ENCODE measurements at places on chromosomes 11 and 22.

DNA sequence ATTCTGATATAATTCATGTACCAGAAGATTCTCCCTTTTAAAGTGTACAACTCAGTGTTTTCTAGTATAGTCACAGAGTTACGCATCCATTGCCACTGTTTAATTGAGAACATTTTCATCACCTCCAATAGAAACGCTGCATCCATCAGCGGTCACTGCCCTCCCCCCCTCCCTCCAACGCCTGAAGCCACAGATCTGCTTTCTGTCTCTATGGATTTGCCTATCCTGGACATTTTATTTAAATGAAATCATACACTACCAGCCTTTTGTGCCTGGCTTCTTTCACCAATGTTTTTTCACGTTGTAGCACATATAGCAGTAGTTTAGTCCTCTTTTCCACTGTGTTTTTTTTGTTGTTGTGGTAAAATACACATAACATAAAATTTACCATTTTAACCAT is 22.8 kb downstream of the TCP11L1 start:
- no peak for DNase-seq

GRCh38 chr22:20964090-20964798 is 2.8 kb upstream of the AIFM3 start:
- no peak for DNase-seq

- DNase-seq: no peak
These were observed 311.4 kb downstream of the DYNC2H1 start for GRCh38 chr11:103420593-103420992.

GRCh38 chr22:26302726-26303125 is 126.3 kb upstream of the ASPHD2 start:
- no peak for DNase-seq

- peak; percentile 69 for DNase-seq
These were observed 15.1 kb downstream of the TBC1D22A start for GRCh38 chr22:46777609-46777970.

DNA sequence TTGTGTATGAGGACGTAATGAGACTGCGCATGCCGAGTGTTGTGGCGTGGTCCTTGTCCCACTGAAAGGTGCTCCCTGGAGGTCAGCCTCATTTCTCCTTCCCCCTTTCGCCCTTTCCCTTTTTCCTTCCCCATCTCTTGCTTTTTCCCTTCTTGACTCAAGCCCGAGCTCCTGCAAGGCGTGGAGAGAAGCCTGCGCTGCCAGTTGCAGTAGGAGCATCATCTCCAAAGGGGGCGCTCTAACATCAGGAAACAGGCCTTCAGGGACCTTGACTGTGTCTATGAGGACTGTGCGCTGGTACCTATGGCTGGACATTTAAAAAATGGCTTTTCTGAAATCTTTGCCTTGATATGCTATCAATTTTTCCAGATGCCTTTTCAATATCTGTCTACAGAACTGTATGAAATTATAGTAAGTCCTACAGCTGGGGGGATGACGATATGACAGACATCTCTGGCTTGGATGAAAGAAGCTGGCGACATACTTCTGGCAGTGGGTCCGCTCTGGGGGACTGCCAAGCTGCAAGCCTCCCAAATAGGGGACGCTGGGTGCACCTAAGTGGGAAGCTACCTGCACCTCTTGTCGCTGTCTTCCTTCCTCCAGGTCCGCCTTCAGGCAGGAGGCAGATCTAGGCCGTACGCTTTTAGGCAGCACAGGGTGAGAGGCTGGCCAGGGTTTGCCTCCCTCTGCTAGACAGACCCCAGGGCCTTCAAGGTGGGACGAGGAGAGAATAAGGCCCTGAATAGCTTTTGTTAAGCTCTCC is 96.5 kb downstream of the NXPE2 start:
- DNase-seq: no peak

DNA sequence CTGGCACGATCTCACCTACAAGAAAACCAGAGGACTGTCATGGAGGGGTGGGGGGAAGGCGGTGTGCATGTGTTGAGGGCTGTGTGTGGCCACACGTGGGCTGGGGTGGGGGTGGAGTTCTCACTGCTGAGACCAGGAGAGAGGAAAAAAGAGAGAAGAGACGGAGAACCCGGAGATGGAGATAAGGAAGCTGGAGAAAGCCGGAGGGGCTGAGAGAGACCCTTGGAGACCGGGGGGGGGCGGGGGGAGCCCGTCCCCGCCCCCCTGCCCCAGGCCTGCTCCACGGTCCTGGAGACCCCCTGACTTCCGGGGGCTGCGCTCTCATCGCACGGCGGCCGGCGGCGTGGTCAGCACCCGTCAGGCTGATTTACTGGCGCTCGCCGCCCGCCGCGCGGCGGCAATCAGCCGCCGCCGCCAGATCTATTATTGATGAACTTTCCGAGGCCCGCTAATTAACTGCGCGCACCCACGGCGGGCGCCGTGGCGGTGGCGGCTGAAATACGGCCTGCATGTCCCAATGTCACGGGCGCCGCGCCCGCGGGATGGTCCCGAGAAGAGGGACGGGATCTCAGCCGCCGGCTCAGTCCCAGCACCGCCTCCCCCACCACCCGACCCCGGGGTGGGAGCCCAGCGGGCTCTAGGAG is 187.4 kb downstream of the MN1 start:
- no peak for DNase-seq

DNA sequence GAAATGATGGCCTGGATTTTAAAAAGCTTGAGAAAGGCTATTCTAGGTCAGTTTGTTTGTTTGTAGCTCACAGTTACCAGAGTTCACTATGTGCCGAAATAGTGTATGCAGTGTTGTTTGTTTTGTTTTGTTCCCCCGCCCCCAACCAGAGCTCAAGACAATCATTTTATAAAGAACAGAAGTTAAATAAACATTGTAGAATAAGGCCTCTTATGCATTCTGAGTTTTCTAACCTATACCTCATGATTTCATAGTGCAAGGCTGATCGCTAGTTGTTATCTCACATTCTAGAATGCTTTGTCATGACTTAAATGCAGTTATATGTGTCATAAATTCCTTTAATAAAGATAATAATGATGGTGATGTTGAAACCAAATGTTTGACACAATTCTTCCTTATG is 7.8 kb downstream of the KCNA4 start:
- DNase-seq: no peak

DNA sequence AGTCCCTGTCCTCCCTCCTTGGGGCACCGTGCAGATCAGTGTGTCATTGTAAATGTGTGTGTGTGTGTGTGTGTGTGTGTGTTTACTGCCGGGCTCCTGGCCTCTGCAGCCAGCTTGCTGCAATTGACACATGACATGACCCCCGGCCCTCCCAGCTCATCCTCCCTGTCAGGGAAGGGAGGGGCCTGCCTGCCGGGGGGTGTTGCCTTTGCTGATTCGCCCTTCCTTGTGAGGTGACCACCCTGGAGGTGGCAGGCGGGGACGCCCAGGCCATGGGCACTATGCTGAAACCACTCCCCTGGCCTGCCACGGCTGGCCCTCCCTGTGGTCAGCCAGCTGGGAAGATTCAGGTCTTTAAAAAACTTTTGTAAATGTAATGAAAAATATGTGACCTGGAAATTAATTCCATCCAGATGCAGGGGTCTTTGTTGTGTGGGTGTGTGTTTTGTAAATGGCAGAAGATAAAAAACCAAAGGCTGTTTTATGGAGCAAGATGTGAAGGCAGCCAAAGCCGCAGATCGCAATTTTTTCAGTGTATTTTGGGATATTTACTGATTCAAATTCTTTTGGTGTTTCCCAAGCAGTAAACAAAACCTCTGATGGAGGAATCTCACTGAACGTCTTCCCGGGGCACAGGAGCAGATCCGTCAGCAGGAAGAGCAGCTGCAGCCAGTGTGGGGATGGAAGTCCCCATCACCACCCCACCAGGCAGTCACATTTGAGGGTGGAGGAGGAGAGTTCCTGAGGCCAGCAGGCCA is 23.2 kb downstream of the SHISAL1 start:
- no peak for DNase-seq

GRCh38 chr11:84224042-84224441 is 937.9 kb upstream of the CCDC90B start:
- DNase-seq: no peak

GRCh38 chr11:77302752-77303151 is 1.3 kb upstream of the GDPD4 start:
- no peak for DNase-seq

DNA sequence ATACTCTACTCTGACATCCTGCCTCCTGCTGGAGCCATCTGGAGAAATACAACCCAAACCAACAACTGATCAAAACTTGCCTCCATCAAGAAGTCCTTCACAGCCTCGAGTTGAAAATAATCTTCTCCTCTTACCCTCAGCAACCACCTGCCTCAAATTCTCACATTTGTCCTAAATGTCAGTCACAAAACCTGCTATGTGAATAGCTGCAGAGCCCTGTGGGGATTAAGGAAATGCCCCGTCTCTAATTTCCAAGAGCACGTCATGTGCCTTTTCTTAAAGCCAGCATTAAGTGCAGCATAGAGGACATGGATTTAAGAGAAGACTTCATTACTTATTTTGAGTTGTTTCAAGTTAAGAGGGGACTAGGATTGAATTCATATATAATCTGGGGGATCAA is 105.9 kb downstream of the TRPC6 start:
- no peak for DNase-seq

DNA sequence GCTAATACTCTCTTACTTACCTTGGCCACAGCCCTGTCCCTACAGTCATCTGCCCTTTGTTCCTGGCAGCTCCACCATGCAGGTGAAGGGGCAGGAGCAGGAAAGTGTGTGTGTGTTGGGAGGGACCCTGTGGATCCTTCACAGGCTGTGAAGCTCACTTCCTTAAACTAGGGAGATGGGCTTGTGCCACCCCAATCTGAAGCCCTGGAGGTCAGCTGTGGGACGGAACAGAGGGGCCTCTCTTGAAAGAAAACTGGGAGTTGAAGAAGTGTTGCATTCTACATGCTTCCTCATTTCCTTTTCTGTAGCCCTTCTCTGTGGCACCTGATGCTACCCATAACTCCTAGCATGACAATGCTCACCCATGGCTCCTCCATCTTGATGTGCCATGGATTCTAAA is 11.7 kb downstream of the FADS1 start:
- peak; percentile 16 for DNase-seq

GRCh38 chr11:74205181-74205580 is 34.1 kb downstream of the PPME1 start:
- DNase-seq: no peak

GRCh38 chr22:30128511-30128910 is 48.2 kb downstream of the HORMAD2 start:
- no peak for DNase-seq

DNA sequence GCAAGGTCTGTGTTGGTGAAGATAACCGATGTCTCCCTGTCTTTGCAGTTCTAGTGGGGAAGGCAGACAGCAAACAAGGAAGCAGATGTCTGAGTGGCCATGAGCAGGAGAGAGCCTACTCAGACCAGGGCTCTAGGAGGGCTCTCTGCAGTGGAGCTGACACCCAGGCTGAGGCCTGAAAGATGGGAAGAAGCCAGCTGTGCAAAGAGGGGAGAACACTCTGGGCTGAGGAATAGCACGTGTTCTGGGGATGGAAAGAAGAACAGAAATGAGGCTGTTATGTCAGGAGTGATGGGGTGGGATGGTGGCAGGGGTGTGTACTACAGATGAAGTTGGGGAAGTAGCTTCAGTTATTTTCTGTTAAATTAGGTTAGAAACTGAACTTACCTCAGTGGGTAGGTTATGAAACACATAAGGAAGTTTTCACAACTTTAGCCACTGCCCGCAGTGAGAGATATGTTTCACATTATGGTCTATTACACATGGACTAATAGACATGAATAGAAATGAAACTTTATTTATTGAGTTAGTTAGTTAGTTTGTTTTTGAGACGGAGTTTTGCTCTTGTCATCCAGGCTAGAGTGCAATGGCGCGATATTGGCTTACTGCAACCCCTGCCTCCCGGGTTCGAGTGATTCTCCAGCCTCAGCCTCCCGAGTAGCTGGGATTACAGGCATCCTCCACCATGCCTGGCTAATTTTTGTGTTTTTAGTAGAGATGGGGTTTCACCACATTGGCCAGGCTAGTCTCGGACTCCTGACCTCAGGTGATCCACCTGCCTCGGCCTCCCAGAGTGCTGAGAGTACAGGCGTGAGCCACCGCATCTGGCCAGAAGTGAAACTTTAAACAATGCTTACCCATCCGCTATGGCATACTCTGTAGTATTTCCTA is 7.8 kb downstream of the DCPS start:
- DNase-seq: peak; percentile 69

DNA sequence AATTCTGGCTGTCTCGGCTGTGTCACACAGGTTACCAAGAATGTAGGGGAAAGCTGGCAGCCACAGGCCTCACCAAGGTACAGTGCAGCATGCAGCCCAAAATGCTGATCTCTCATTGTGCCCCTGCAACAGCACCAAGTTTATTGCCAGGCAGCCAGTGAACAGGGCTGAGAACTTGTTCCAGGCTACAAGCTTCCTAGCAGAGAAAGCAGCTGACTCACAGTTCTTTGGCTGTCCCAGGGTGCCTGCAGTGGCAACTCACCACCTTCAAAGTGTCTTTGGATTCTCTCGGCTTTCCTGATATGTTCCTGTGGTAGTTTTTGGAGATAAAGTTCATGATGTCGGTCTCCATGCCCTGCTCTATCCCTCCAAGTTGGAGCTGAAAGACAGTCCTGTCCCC is 719.1 kb upstream of the ANO3 start:
- DNase-seq: no peak

GRCh38 chr22:47540011-47540410 is 777.6 kb downstream of the TBC1D22A start:
- DNase-seq: no peak

- DNase-seq: no peak
These were observed 605.0 kb upstream of the RAG2 start for GRCh38 chr11:37203006-37203405.

DNA sequence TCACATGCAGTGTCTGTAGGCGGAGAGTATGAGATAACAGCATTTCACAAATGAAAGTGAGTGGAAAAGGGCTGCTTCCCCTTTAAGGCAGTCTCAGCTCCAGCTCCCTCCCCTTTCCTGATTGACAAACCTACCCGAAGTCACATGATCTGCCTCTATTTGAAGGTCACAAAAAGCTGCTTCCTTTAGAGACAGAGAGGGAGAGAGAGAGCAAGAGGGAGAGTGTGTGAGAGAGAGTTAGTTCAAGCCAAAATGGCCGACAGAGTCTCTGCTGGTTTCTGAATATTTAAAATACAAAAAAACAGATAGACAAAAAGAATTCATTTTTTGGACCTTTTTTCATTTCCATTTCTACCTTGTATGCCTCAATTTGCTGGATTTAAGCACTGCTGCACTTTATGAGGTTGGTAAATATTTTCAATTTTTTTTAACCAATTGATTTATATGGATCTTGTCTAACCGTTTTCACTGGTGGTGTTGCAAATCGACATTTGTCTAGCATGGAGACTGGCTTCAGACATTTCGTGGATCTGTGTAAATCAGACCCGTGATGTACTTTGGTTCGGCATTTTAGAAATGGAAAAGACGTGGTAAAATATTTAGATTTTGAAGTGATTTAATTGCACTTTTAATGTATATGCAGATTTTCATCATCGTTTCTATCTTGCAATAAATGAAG is at the start of gene TNRC6B:
Gene TNRC6B (plus strand): TSS at position 188 of the 679 bp plus-strand sequence. CDS start 211 bp downstream, at position 399.
- peak; percentile 99 for DNase-seq

Data from Kasumi-1 (cell line).